ENCODE measurements at places on chromosomes 11 and 22. TPM values are rescaled to one million over a fixed set of nuclear protein-coding genes. Genes with fewer than 3 reads are reported as not detected.

DNA sequence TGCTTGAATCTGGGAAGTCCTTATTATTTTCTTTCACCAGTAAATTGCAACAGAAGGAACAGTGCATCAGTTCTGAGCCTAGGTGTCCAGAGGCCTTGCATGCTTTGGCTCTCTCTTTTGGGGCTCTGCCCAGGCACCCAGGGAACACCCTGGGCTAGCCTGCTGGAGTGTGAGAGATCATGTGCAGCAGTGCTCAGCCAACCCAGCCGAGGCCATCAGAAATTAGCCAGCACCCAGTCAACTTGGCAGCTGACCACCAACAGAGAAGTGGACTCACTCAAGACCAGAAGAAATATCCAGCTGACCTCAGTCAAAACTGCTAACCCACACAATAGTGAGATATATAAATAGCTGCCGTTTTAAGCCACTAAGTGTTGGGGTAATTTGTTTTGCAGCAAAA is 11.2 kb upstream of the P4HA3 start:
- no peak for DNase-seq

GRCh38 chr11:12695873-12696272 is 21.7 kb downstream of the TEAD1 start:
- DNase-seq = no peak

DNA sequence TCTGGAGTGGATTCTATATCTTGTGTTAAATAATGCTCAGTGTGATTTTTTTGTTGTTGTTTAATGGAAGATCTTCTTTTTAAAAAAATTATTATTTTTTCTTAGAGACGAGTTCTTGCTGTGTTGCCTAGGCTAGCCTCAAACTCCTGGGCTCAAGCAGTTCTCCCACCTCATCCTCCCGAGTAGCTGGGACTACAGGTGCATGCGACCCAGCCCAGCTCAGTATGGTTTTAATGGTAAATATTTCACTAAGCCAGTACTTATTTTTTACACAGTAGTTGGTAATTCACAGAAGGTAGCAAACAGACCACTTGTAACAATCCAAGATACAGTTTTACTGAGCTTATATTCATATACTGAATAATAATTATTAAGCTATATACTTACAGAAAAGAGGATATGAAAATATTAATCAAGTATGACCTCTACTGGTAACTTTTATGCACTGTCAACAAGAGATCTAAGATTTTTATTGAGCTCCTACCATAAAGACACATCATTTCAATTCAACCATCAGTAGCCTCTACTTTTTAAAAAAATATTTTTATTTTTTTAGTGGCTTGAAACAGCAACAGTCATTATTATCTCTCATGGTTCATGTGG is 6.1 kb upstream of the CD59 start:
- DNase-seq = no peak

DNA sequence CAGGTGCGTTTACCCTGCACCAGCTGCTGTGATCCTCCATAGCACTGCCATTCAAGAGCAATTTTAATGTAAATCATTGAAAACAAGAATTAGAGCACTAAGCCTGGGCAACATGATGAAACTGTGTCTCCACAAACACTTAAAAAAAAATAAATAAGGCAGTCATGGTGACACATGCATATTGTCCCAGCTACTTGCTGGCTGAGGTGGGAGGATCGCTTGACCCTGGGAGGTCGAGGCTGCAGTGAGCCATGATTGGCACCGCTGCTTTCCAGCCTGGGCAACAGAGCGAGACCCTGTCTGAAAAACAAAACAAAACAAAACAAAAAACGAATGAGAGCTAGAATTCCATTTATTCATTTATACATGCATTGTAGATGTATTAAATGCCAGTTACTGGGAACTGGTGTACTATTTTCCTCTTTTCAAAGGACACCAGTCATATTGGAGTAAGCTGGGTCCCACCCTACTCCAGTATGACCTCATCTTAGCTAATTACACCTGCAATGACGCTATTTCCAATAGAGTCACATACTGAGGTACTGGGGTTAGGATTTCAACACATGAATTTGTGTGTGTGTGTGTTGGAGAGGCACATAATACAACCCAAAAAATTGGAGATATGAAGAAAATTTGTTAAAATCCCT is 101.9 kb downstream of the MICAL2 start:
- no peak for DNase-seq

- DNase-seq = no peak
Observed at GRCh38 chr22:42188808-42189447, 58.3 kb upstream of the CYP2D6 start.

DNA sequence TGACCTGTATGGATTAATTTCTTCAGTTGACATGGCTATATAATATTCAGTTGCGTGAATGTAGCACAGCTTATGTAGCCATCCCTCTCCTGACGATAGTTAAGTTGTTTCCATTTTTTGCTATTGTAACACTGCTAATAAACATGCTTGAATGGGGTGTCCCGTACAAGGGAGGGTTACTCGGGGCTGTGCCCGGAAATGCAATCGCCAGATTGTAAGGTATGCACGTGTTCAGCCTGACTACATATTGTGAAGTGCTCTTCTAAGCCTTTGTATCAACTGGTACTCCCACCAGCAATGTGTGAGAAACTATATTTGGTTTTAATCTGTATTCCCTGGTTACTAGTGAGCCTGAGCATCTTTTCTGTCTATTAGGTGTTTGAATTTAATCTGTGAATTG is 16.1 kb downstream of the ST3GAL4 start:
- no peak for DNase-seq

DNA sequence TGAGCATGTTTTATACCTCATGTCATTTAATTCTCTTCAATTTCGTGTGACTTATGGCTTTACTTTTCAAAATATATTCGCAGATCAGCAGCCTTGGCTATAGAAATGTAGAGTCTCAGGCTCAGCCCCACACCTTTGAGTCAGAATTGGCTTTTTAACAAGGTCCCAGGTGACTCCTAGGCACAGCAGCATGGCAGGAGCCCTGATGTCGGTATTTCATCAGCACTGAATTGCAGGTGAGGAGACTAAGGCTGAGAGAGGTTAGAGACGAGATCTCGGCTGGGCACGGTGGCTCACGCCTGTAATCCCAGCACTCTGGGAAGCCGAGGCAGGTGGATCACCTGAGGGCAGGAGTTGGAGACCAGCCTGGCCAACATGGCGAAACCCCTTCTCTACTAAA is 196.9 kb upstream of the SEZ6L start:
- no peak for DNase-seq

DNA sequence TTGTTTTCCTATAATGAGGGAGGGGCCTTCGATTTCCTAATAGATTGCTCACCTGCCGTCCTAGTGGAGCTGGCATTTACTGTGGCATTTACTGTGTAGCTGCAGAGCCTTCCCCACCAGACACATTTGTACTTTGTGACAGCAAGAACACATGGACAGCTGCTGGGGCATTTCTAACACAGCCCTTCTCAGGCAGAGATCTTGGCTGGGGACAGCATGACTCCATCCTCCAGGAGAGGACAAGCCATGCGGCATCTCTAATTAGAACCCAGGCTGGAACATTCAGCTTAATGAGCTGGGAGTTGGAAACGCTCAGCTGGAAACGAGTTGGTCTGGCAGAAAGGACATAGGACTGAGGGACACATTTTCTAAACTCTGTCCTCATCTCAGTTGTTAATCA is 887.5 kb downstream of the NTM start:
- no peak for DNase-seq

- no peak for DNase-seq
Observed at GRCh38 chr11:76269661-76270261, 63.5 kb upstream of the WNT11 start.

GRCh38 chr11:76303399-76303798 is 77.5 kb downstream of the THAP12 start:
- DNase-seq = no peak

GRCh38 chr11:122345586-122345985 is 229.6 kb upstream of the BLID start:
- DNase-seq = no peak

- DNase-seq = no peak
Observed at GRCh38 chr11:88569342-88569741, 231.8 kb upstream of the CTSC start.

DNA sequence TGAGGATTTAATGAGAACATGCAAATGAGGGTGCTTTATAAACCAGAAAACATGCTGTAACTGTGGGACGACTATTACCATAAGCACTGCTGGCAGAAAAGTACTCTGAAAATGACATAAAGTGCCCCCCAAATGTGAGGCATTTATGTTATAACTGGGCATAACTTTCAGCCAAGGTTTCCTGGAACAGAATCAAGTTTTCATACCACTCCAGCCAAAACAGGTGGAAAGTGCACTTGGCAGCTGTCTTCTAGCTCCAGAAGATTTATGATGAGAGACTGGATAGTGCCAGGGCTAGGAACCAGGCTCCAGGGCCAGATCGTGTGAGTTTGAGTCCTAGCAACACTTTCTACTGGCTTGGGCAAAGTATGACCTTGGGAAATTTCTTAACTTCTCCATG is 339.2 kb downstream of the TENM4 start:
- DNase-seq = no peak

- DNase-seq = no peak
Observed at GRCh38 chr22:40041366-40042137, 46.8 kb downstream of the FAM83F start.

- DNase-seq = no peak
Observed at GRCh38 chr11:12113294-12113693, 2.9 kb downstream of the MICAL2 start.

GRCh38 chr11:69817265-69818230 is 1.7 kb downstream of the FGF3 start:
- DNase-seq = no peak

- DNase-seq = no peak
Observed at GRCh38 chr22:37203354-37204044, 8.8 kb downstream of the SSTR3 start.

DNA sequence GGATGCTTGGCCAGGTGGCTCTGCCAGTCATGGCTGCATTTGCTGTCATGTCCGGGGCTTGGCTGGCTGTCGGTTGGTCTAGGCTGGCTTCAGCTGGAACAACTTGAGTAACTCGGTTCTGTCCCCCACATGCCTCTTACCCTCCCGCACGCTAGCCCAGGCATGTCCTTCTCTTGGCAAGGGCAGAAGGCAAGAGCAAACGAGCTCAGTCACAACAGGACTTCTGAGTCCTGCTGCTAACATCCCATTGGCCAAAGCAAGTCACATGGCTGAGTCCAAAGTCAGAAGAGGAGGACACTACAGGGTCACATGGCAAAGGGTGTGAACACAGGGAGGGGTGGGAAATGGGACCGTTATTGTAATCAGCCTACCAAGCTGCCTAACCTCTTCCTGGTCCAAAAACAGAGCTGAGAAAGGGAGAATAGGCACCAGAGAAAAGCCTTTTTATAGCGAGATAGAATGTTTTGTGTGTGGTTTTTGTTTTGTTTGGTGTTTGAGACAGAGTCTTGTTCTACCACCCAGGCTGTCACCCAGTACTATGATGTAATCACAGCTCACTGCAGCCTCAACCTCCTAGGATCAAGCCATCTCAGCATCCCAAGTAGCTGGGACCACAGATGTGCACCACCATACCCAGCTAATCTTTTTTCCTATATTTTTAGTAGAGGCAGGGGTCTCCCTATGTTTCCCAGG is 81.9 kb downstream of the MN1 start:
- DNase-seq = no peak

GRCh38 chr11:119573858-119574257 is 150.9 kb upstream of the THY1 start:
- DNase-seq = no peak

GRCh38 chr22:17339095-17339693 is 30.1 kb upstream of the CECR2 start:
- no peak for DNase-seq

DNA sequence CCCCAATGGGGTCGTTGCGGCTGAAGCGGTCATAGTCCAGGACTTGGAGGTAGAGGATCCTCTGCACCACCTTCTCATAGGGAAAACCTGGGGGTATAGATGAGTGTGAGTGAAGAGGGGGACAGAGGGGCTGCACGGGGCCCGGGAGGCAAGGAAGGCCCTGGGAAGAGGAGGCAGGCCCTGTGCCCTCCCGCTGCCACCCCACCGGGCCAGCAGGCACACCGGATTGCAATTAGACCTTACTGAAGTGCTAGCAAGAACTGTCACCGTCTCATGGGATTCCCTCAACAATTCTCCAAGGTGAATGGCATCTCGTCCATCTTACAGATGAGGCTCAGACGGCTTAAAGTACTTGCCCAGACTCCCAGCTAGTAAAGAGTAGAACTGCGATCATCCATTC is 15.9 kb downstream of the LRRC10B start:
- no peak for DNase-seq

DNA sequence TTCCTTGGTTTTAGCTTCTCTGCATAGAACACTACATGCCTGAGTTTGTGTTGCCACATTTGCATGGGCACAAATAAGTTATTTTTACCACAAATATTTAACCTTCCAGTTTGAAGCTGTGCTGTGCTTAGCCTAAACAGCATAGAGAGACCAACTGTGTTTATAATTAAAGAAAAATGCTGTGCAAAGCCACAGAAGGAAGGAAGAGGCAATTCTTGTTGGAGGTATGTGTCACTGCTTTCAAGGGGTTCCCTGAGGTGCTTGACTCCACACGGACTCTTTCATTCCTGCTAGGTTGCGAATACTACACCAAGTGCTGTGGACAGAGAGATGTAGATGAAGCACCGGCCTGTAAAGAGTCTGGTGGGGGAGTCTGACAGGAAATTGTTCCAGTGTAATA is 47.6 kb upstream of the OLFML1 start:
- DNase-seq = no peak

- no peak for DNase-seq
Observed at GRCh38 chr11:21630934-21631478, 561.9 kb upstream of the ANO5 start.

GRCh38 chr11:18657673-18658072 is 23.5 kb upstream of the SPTY2D1 start:
- DNase-seq = no peak

DNA sequence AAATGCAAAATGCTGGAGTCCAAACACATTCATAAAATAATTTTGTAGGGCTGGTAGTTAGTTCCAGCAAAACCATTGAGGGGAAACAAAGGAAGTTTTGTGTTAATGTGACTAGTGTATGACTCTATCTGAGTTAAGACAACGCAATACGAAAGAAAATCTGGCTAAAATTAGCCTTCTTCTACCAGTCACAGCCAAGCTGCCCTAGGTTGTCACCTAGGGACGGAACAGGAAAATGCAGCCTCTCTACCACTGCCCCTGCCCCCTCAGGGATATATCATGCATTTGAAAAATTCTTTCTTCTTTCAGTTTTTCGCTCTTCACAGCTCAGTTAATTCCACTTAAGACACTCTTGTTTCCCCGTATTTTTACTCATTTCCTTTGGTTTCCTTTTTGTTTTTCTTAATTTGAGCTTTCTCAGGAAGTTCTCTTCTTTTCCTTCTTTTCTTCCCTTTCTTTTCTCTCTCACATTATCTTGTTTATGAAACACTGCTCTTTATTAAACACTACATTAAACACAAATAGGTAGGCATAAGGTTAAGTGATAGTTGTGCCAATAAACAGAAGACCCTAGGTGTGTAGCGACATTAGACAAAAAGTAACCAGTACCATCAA is 30.6 kb downstream of the KIRREL3 start:
- DNase-seq = no peak

- DNase-seq = peak; percentile 14
Observed at GRCh38 chr11:91248199-91248807, 976.3 kb upstream of the FAT3 start.

- DNase-seq = no peak
Observed at GRCh38 chr11:70532731-70533130, 134.4 kb downstream of the CTTN start.

HBB gene
- not detected for total RNA-seq

SCGB1C1 gene
- not detected for total RNA-seq

OR4X1 gene
- not detected for total RNA-seq

RASSF10 gene
- not detected for total RNA-seq

ZBTB16 gene
- 7.6 TPM for total RNA-seq

CCDC89 gene
- total RNA-seq = 0.52 TPM

TSKU gene
- 0.99 TPM for total RNA-seq

RIMBP3C gene
- 0.92 TPM for total RNA-seq

OR52I1 gene
- total RNA-seq = not detected

ANO3 gene
- not detected for total RNA-seq
